ENCODE measurements at places on chromosomes 3 and 15.

- DNase-seq = no peak
Observed at GRCh38 chr3:105904251-105904650, 35.4 kb upstream of the CBLB start.

GRCh38 chr3:142897807-142898206, 8.9 kb upstream of the PCOLCE2 start:
- no peak for DNase-seq

DNA sequence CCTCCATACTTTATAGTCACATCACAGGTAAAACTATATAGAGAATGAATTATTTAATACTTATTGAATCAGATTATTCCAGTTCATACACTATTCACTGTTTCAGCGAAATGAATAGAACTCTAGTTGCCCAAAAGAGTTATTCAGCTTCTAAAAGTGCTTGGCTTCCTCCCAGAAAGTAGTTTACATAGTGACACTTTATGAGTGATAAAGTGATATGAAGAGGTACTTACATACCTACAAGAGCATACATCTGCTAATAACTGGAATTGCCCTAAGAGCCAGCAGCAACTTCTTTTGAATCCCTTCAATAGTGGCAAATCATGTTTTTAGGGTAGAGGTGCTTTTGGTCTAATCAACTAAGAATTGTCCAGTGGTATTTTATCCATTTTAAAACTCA, 635.1 kb upstream of the AGTR1 start:
- DNase-seq = no peak

- peak; percentile 10 for DNase-seq
Observed at GRCh38 chr15:80730926-80731325, 35.8 kb downstream of the ABHD17C start.

DNA sequence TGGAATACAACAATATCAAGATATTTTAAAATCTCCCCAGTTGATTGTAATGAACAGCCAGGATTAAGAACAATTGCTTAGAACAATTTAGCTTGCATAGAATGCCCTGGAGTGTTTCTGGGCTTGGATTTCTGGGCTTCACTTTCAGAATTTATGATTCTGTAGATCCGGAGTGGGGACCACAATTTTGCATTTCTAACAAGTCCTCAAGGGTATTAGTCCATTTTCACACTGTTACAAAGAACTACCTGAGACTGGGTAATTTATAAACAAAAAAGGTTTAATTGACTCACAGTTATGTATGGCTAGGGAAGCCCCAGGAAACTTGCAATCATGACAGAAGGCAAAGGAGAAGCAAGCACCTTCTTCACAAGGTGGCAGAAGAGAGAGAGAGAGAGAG, 54.3 kb upstream of the MYRIP start:
- DNase-seq = no peak

GRCh38 chr3:193764959-193765358, 172.0 kb downstream of the OPA1 start:
- DNase-seq = peak; percentile 17

DNA sequence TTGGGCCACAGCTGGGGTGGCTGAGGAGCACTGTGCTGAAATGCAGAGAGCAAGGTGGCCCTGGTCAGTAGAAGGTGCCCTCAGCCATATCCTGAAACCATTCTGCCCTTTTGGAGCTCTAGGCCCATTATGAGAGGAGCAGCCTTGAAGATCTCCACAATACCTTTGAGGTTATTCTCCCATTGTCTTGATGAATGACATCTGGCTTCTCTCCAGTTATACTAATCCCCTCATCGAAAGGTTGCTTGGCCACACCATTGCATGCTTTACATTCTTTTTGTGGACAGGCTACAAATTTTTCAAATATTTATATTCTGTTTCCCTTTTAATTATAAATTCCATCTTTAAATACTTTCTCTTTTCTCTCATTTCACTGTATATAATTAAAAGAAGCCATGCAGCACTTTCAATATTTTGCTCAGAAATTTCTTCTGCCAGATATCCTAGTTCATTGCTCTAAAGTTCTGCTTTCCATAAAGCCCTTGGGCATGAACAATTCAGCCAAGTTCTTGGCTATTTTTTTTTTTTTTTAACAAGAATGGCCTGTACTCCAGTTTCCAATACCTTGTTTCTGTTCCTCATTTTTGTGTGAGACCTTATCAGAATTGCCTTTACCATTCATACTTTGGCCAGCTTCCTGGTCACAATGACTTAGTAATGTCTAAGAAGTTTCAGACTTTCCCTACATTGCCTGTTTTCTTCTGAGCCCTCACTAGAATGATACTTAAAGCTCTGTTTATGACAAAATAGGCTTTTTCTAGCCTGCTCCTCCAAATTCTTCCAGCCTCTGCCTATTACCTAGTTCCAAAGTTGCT, 138.9 kb upstream of the SGO1 start:
- no peak for DNase-seq

- no peak for DNase-seq
Observed at GRCh38 chr3:15042936-15043335, 22.2 kb downstream of the MRPS25 start.

GRCh38 chr3:184716622-184717398, 4.9 kb upstream of the MAGEF1 start:
- DNase-seq = peak; percentile 69

GRCh38 chr15:63274427-63274826, 3.0 kb upstream of the APH1B start:
- no peak for DNase-seq

DNA sequence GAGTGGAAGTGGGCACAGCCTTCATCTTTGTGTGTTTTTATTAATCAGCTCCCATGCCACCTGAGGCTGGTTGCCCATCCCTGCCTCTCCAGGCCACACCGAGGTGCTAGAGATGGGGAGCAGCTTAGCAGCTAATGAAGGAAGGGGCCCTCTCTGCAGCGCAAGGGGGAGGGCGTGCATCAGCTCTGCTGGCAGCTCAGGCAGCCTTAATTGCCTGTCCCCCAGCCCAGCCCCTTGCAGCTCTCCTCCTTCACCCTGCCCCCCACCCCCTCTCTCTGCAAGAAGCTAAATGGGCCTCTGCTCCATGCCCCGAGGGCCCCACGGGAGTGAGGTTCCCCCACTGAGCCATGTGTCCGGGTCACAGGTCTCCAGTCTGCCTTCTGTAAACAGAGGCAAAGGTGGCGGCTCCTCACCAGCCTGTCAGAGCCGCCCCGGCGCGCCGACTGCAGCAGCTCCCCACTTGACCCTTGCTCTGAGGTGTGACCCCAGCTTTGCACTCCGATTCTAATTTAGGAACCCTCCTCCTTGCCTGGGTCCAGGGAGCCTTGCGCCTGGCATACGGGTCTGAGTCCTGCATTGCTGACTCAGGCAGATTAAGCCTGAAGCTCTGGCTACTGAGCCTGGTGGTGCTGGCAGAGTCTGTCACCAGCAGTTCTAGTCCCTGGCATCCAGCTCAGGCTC, 27.9 kb upstream of the NTRK3 start:
- DNase-seq = no peak

- no peak for DNase-seq
Observed at GRCh38 chr3:64384561-64384960, 159.3 kb upstream of the PRICKLE2 start.

DNA sequence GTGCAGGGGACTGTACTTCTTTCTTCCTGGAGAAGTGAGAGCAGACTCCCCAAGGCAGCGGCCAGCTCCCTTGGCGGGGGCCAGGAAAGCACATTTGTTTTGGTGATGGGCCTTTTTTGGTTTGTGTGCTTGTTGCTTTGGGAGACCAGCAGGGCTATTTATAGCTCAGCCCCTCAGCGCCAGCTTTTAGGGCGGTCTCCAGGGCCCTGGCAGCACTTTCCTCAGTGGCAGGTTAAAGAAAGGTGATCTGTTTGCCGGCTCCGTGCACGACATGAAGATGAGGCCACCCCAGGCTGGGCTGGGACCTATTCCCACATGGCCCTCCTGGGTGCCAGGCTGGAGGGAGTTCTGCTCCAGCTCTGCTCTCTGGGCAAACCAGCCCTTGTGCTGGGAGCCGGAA, 21.8 kb downstream of the SLC6A11 start:
- DNase-seq = no peak

- no peak for DNase-seq
Observed at GRCh38 chr15:70526974-70527325, 236.4 kb downstream of the UACA start.

DNA sequence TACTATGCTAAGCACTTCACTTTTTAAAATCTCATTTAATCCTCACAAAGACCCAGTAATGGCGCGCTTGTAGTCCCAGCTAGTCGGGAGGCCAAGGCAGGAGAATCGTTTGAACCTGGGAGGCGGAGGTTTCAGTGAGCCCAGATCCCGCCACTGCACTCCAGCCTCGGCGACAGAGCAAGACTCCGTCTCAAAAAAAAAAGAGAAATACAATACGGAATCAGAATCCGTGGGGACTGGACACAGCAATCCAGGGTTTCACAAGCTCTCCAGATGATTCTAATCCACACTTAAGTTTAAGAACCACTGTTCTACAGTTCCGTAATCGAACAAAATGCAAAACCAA, 426 bp upstream of the SUMF1 start:
- DNase-seq = no peak

DNA sequence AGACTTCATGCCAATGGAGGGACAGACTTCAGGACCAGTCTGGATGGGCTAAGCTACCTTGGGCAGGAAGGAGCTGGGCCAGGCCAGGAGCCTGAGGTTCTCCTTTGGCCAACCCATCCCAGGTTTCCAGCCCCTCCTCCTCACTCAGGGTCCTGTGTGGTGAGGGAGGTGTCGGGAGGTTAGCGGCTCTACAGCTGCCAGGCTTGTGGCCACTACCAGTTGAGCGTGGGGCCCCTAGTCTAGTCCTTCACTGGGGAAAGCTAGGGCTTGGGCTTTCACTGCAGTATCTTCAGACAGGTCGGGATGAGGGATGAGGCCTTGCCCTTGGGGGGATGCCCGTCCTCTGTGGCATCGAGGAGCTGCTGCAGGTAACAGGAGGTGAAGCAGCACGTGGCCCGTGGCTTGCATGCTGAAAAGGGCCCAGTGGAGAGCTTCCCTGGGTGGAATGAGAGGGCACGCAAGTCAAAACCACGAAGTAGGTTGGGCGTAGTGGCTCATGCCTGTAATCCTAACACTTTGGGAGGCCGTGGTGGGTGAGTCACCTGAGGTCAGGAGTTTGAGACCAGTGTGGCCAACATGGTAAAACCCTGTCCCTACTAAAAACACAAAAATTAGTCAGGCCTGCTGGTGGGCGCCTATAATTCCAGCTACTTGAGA, 8.5 kb upstream of the FANCD2 start:
- DNase-seq = peak; percentile 86

GRCh38 chr3:60434950-60435349, 816.3 kb downstream of the FHIT start:
- DNase-seq = no peak

- peak; percentile 15 for DNase-seq
Observed at GRCh38 chr3:107942244-107942643, 148.6 kb downstream of the CD47 start.

DNA sequence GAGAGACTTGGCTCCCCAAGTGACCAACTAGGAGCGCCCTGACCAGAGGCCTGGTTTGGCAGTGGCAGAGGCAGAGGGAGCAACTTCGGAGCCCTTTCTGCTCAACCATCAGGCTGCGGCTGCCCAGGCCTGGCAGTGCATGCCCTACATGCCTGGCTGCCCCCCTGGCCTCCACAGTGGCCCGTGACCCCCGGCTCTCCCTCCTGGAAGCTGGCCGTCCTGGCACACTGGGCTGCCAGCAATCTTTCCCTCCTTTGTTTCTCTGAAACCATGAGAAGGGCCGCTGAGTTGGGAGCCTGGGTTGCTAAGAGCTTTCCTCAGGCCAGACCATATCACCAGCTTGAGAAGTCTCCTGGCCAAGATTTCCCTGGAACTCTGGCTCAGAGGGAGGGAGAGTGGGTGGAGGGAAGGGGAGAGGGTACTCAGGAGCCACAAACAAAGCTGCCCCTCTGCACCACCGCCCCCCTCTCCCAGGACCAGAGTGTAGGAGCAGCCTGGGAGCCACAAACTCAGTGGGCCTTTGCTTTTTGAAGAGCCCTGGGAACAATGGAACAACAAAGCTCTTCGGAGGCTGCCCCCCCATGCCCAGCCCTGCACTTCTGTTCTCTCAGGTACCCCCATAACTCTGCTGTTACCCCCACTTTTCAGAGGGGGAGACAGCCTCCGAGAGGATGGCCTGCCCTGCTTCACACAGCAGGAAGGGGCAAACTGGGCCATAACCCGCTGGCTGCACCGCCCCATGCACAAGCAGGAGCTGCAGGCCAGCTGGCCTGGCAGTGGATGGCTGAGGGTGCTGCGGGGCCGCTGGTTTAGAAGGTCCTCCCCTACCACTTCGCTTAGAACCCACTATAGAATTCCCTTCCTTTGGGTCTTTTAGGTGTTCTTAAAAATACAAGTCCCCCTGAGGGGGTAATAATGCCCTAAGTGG, 11.3 kb downstream of the CORO2B start:
- DNase-seq = no peak

DNA sequence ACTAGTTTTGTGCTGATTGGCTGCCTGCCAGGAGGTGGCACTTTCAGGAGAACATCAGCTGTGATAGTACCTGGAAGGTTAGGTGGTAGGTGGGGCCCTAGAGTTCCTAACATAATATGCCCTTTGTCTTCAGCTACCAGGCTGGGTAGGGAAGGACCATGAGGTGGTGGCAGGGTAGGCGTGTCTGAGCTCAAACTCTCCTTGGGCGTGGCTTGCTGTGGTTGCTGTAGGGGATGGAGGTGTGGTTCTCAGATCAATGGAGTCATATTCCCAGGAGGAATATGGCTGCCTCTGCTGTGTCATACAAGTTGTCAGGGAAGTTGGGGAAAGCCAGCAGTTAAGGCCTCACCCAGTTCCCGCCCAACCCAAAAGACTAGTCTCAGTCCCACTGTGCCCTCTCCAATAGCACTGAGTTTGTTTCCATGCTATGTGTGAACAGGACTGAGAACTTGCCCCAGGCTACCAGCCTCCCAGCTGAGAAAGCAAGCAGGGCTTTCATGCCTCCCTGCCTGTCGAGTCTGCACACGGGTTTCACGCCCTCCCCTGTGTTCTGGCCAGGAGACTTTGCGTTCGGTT, 107.7 kb downstream of the CHCHD4 start:
- DNase-seq = no peak

GRCh38 chr3:190414297-190414696, 26.3 kb downstream of the CLDN16 start:
- DNase-seq = no peak

DNA sequence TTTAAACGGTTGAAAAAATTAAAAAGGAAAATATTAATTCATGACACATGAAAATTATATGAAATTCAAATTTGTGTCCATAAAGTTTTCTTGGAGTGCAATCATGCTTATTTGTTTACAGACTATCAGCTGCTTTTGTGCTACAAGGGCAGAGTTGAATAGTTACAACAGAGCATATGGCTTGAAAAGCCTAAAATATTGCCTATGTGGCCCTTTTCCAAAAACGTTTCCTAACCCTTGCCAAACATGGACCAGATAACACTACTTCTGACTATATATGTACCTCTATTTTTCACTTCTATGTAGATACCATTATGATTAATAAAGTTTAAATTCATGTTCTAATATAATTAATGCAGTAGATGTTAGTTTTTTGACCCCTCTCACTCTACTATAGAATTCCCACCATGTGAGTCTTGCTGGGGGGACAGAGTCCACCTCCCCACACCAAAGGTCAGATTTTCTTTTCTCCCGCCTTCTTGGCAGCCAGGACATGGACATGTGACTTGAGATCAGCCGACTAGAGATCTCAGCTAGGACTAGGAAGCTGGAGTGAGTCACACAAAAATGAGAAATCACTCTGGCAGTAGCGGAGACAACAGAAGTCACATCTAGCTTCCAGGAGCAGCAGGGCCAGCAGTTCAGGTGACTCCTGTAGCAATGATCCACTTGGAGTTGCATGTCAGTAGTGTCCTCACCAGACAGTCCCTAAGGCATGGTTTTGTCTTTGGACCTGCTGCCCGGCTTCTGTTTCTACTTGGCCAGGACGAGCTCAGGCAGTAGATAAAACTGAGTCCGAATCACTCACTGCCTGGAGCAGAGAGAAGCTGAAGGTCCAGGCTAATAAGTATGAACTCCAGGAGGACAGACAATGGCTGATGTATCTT, 22.4 kb downstream of the CIAO2A start:
- peak; percentile 94 for DNase-seq

- DNase-seq = no peak
Observed at GRCh38 chr3:142568393-142569017, 10.0 kb downstream of the ATR start.

All from fibroblast of mammary gland (primary cell).